ENCODE measurements at places on chromosomes 1 and 21. TPM values are rescaled to one million over a fixed set of nuclear protein-coding genes. Genes with fewer than 3 reads are reported as not detected.

DNA sequence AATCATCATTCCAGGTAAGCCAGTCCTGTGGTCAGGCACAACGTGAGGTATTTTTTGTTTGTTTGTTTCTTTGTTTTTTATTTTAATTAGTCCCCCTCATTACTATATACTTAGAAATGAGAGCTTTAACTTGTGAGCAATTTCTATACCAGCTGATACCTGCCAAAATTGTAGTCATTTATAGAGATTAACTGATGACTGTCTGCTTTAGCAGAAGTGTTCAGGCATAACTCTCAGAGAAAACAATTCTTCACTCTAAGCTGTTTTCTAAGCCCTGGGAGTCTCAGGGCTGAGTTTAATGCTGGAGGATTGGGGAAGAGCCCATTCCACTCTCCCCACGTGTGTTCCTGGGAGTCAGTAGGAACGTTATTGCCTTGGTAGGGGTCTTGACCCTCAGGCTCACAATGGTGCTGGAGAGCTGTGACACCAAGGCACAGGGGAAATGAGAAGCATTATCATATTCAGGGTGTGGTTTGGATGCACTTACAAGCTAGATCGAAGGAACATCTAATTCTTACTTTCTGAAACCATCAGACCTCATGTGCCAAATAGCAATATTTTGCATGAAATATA is 168.2 kb downstream of the CLIC6 start:
- H3K4me3 ChIP-seq, result peak overlapping the region; percentile 78
- peaks cover 47% of the 10 kb centered on the region for H3K36me3 ChIP-seq
- peak overlapping the region; percentile 94 for H3K27ac ChIP-seq
- DNase-seq, result no peak

DNA sequence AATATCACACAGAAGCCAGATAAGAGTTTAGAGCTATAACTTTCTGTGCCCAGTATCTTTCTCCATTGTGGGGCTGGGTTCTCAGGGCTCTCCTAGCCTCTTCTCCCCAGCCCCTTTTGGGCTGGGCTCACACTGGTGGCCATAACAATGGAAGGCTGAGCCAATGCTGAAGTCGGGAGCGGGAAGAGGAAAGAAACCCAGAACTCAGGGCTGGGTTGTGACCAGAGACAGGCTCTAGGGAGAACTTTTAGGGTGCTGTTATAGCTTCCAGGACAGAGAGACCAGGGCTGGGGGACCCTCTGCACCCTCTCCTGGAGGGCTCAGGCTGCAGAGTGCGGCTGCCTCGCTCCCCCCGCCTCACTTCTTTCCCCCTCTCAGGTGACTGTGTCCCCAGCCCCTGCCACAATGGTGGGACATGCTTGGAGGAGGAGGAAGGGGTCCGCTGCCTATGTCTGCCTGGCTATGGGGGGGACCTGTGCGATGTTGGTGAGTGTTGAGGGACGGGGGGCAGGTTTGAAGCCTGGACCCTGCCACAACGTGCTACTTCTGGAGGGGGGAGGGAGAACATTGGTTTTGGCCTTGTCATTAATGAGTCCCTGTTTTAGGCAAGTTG is 14.1 kb downstream of the BCAN start:
- H3K27ac ChIP-seq, result no peak overlapping the region
- H3K27me3 ChIP-seq, result peaks cover 32% of the 10 kb centered on the region
- DNase-seq, result no peak
- H3K4me3 ChIP-seq, result no peak overlapping the region
- peaks cover 36% of the 10 kb centered on the region for H3K4me1 ChIP-seq

TNFRSF18 gene
- total RNA-seq, result not detected

DNA sequence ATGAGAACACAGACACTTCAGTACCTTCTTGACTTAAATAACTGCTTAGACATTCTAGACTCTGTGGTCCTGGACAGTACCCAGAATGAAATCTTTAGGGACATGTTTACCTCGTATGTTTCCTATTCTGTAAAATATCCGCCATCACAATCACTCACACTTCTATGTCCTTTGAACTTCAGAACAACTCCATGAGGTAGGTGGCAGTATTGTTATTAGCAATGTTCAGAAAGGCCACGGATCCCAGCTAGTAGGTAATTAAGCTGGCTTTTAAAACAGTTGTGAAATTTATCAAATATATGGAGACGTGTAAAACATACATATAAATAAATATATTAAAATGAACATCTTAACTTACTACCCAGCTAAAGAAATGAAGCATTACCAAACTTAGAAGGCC is 83.4 kb downstream of the CACHD1 start:
- no peak overlapping the region for H3K27ac ChIP-seq
- H3K4me1 ChIP-seq, result peaks cover 18% of the 10 kb centered on the region
- no peak overlapping the region for H3K4me3 ChIP-seq
- no peaks in the 10 kb centered on the region for H3K27me3 ChIP-seq

DNA sequence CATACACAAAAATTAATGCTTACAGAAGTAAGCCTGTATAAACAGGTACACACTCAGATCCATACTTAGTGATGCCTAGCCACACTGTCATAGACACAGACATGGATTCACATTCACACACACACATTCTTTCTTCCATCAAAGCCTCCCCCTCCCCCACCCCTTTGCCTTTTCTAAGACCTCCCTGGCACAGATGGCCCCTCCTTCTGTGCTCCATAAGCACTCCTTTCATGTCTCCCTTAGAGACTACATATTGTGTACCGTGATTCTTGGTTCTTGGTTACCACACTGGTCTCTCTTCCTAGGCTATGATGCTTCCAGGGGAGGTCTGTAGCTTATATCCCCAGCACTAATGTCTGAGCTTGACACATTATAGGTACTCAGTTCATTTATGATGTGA is 2.0 kb upstream of the NHLH2 start:
- no peak for DNase-seq
- no peaks in the 10 kb centered on the region for H3K4me1 ChIP-seq
- peaks cover 39% of the 10 kb centered on the region for H3K27me3 ChIP-seq

ATP8B2 gene
- total RNA-seq, result 92.5 TPM

TMEM82 gene
- total RNA-seq, result not detected

TFF2 gene
- total RNA-seq, result not detected

DNA sequence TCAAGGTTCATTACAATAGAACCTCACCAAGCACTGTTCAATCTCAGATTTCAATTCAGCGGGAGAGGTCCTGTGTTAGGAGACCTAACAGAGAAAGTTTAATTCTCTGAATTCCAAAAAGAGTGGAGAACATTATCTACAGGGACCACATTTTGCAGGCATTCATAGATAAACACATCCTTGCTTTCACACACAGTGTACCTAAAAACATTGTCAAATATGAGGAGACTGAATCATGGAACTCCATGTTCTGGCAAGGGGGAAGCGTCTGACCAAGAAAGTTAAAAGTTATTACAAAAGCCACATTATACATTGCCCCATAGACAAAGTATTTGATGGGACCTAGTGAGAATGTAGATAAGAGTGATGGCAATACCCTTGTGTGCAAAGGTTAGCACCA is 21.1 kb upstream of the PPP1R15B start:
- no peak overlapping the region for H3K27ac ChIP-seq
- H3K36me3 ChIP-seq, result no peaks in the 10 kb centered on the region
- no peak for DNase-seq
- no peaks in the 10 kb centered on the region for H3K27me3 ChIP-seq
- peaks cover 39% of the 10 kb centered on the region for H3K4me1 ChIP-seq

GRCh38 chr1:198660341-198661261 is 21.8 kb downstream of the PTPRC start:
- H3K36me3 ChIP-seq, result peaks cover 12% of the 10 kb centered on the region
- no peak for DNase-seq
- peaks cover 52% of the 10 kb centered on the region for H3K4me1 ChIP-seq
- 0 out of 2 replicates have a peak, but pooled peaks cover 2% of the 10 kb centered on the region for H3K27me3 ChIP-seq
- H3K4me3 ChIP-seq, result no peak overlapping the region

GRCh38 chr1:244159646-244160045 is 108.6 kb downstream of the ZBTB18 start:
- no peak overlapping the region for H3K27ac ChIP-seq
- no peaks in the 10 kb centered on the region for H3K36me3 ChIP-seq
- peaks cover 2% of the 10 kb centered on the region for H3K27me3 ChIP-seq

FALEC gene
- total RNA-seq, result not detected

DNA sequence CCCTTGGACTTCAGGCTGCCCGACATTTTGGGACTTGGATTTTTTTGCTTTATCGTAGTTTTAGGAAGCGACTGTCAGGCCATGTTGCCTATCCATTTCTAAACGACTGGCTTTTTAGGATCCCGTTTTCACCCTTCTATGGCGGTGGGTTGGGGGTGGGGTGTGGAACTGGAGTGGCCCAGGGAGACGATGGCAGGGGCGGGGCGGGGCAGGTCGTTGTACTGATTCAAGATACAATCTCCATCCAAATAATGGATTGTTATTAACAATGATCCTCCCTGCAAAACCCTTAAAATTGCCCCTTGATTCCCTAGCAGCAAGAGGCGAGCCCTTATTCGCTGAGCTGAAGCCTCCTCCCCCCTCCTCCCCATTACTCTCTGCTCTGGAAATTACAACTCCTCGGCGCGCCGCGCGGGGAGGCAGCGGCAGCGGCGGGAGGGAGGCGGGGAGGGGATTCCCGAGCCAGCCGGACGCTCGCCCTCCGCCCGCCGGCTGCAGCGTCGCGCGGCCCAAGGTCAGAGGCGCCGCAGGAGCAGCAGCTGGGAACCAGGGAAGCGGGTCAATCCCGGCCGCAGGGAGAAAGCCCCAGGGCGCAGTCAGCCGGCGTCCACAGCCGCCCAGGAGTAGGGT is at the start of gene TRIM67:
TRIM67 (plus strand) TSS at position 392 of the 630 bp plus-strand sequence. CDS start 912 bp downstream, outside the sequence.
- H3K36me3 ChIP-seq, result no peaks in the 10 kb centered on the region
- DNase-seq, result no peak
- H3K27me3 ChIP-seq, result peaks cover 27% of the 10 kb centered on the region
- H3K4me1 ChIP-seq, result no peaks in the 10 kb centered on the region
- H3K4me3 ChIP-seq, result 0 out of 2 replicates have a peak within 1 kb of the TSS, but pooled peaks have one; percentile 11

C8B gene
- total RNA-seq, result not detected

DNA sequence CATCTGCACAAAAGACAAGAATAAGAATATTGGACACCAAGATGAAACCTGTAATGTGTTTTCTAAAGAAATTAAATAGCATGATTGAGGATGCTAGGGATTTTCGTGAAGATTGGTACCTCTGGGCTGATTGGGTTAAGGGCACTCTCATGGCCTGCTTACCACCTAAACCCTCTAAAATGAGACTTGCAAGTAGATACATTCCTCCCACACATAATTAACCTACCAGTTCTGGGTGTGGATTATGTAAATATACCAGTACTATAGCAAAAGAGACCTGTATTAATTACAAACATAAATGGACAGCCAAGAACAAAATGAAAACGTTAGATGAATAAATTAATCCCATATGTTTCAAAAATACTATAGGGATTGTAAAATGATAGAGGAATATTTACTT is 1069.6 kb upstream of the B3GALT2 start:
- H3K4me1 ChIP-seq, result peaks cover 17% of the 10 kb centered on the region
- no peak for DNase-seq
- H3K4me3 ChIP-seq, result no peak overlapping the region
- no peaks in the 10 kb centered on the region for H3K36me3 ChIP-seq

DNA sequence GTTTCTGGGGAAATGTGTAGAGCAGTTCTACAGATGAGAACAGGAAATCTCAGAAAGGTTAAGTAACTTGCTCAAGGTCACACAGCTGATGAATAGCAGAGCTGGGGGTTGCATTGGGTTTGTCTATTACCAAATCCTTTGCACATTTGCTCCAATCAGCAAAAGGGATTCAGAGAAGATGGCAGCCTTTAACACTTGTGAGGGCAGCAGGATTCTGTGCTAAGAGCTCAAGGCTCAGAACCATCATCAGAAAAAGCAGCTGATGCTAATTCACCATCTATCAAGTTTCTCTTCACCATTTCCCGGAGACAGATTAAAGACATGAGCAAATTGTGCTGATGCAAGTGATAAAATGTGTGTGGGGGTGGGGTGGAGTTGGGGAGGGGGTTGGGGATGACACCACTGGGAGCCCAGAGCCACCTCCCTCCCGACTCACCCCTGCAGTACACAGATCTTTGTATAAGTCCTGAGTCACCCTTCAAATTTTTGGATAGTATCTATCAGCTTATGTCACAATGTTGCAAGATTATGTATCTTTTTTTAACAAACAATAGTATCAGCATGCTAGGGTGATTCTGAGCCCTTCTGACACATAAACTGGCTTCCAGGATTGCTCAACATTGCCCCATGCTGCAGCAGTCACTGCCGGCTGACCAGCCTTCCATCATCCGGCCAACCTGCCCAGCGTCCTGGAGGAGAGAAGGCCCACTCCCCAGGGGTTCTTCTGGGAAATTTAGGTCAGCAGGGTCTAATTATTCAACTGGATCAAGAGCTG is 2.8 kb upstream of the SPSB1 start:
- peaks cover 4% of the 10 kb centered on the region for H3K27me3 ChIP-seq
- peak; percentile 88 for DNase-seq
- H3K27ac ChIP-seq, result peak overlapping the region; percentile 69
- H3K36me3 ChIP-seq, result no peaks in the 10 kb centered on the region
- H3K4me1 ChIP-seq, result peaks cover 25% of the 10 kb centered on the region
- peak overlapping the region; percentile 29 for H3K4me3 ChIP-seq

- H3K27ac ChIP-seq, result no peak overlapping the region
- H3K4me1 ChIP-seq, result no peaks in the 10 kb centered on the region
- peaks cover 1% of the 10 kb centered on the region for H3K27me3 ChIP-seq
- H3K4me3 ChIP-seq, result no peak overlapping the region
- H3K36me3 ChIP-seq, result peaks cover 28% of the 10 kb centered on the region
- DNase-seq, result no peak
Observed at GRCh38 chr1:42195841-42196240, 31.3 kb upstream of the GUCA2A start.

DNA sequence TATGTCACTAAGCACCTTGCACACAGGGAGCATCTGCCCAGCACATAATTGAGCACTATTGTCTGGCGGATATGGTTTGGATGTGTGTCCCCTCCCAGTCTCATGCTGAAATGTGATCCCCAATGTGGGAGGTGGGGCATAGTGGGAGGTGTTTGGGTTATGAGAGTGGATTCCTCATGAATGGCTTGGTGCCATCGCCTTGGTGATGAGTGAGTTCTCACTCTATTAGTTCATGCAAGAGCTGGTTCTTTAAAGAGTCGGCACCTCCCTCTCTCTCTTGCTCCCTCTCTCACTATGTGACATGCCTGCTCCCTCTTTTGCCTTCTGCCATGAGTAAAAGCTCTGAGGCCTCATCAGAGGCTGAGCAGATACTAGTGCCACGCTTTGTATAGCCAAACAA is 9.5 kb downstream of the CTSK start:
- H3K36me3 ChIP-seq, result peaks cover 44% of the 10 kb centered on the region
- peak overlapping the region; percentile 1 for H3K27ac ChIP-seq
- no peaks in the 10 kb centered on the region for H3K27me3 ChIP-seq
- H3K4me3 ChIP-seq, result no peak overlapping the region

DNA sequence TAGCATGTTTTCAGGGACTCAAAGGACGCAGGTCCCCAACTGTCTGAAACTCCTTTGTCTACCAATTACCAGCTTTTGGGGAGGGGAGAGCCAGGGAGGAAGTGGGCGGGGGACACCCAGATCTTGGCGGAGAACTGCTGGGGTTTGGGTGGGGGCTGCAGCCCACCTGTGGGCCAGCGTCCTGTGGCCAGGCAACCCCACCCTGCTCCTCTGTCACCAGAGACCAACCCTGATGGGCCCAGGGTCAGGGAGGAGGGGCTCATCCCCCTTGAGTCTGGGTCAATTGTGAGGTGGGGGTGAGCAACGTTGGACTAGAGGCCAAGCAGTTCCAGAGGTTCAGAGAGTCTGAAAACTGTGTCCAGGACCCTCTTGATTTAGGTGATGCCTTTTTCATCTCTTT is 96.1 kb upstream of the TARDBP start:
- no peak for DNase-seq
- H3K4me3 ChIP-seq, result no peak overlapping the region
- H3K4me1 ChIP-seq, result peaks cover 6% of the 10 kb centered on the region

- no peak overlapping the region for H3K4me3 ChIP-seq
- H3K27ac ChIP-seq, result no peak overlapping the region
- no peaks in the 10 kb centered on the region for H3K27me3 ChIP-seq
- H3K36me3 ChIP-seq, result peaks cover 20% of the 10 kb centered on the region
Observed at GRCh38 chr1:220950576-220950975, 71.3 kb downstream of the HLX start.

PTPN22 gene
- total RNA-seq, result 0.97 TPM
